Left ventricle myocardium inferior (tissue), 1 donor: ENCODE measurements at places on chromosomes 16 and 17. TPM values are rescaled to one million over a fixed set of nuclear protein-coding genes. Genes with fewer than 3 reads are reported as not detected.

GRCh38 chr16:13561291-13562070 lies 358.5 kb upstream of the ERCC4 start:
- no peak for DNase-seq

- DNase-seq, result no peak
Observed at GRCh38 chr16:24069036-24069590, 187.0 kb upstream of the CACNG3 start.

DNA sequence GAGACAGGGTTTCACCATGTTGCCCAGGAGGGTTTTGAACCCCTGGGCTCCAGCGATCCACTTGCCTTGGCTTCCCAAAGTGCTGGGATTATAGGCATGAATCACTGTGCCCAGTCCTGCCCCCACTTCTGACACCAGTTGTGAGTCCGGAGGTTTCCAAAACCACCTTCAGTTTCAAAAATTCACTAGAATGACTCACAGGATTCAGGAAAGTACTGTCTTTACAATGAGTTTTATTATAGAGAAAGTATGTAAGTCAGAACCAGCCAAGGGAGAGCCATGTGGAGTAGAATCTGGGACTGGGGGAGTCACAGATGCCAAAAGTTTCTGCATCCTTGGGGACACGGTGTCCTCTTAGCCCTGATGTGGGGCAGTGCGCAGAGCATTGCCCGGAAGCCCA lies 55.1 kb downstream of the PLD6 start:
- DNase-seq, result no peak

- DNase-seq, result no peak
Observed at GRCh38 chr17:3857261-3858105, 11.4 kb upstream of the NCBP3 start.

Gene LGALS9B
- total RNA-seq, result not detected

Gene NLRC3
- total RNA-seq, result 0.93 TPM

Gene FDXR
- 5.7 TPM for total RNA-seq
